ENCODE measurements at places on chromosomes 4 and X.

DNA sequence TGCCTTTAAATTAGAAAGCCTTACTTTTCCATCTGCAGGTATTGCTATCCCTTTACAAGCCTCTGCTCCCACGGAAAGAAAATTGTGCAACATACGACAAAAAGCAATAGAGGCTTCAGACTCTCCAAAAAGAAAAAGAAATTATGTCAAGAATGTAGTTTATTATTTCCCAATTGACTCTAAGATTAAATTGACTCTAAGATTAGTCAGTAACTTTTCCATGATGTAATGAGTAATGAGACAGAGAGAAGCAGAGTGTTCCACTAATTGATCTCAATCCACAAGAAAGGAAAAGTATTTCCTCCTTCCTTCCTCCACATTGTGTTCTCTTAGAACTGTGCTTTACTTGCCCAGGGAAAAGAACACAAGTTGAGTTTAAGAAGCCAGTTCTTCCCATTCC is 345.7 kb upstream of the HS3ST1 start:
- no peak for DNase-seq

GRCh38 chr4:25799522-25799921 is 63.3 kb downstream of the SEL1L3 start:
- DNase-seq = no peak

- DNase-seq = no peak
Observed at GRCh38 chr4:96675416-96675815, 835.5 kb downstream of the PDHA2 start.

DNA sequence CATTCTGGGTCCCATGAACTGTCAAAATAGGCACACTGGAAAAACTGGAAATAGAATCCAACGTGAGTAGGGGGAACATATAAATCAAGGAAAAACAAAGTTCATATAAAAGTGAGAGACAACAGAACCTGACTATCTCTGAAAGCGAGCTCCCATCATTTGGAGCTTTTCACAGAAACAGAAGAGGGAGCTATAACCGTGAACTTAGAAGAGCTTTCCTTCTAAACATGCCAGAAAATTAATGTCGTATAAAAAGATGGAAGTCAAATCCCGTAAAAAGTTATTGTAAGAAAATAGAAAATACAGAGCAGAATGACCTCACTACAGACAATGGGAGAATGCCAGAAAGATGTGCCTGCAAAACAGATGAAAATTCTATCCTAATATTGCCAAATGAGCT is 23.9 kb upstream of the HSD17B10 start:
- no peak for DNase-seq

GRCh38 chr4:169566021-169566818 is 46.2 kb downstream of the NEK1 start:
- peak; percentile 52 for DNase-seq

All from MV-4-11 (cell line).